Occipital lobe (tissue), 3 donors: ENCODE measurements at places on chromosomes 11 and 22. TPM values are rescaled to one million over a fixed set of nuclear protein-coding genes. Genes with fewer than 3 reads are reported as not detected.
A peak's percentile ranks its signal among the peaks of the same experiment; 100 is the strongest.

GRCh38 chr22:38570779-38571364 is 889 bp upstream of the DMC1 start:
- DNase-seq, result peak; percentile 78

- DNase-seq, result no peak
Measured at GRCh38 chr11:19714022-19714386, 1.4 kb downstream of the NAV2 start.

GRCh38 chr22:37249986-37250385 is 5.9 kb upstream of the RAC2 start:
- DNase-seq, result no peak

The BLID gene
- total RNA-seq, result 3.6 TPM
